Stimulated activated CD4-positive, alpha-beta T cell treated with anti-CD3 and anti-CD28 coated beads, Interleukin-4, amount 100 ng/mL, for 1 hour (primary cell): ENCODE measurements at places on chromosomes 13 and 19.

GRCh38 chr19:31068268-31068667 lies 281.0 kb downstream of the TSHZ3 start:
- DNase-seq, result no peak

- no peak for DNase-seq
Observed at GRCh38 chr13:60627071-60627686, 230.2 kb downstream of the TDRD3 start.

GRCh38 chr19:13255041-13255718 lies 105.0 kb downstream of the IER2 start:
- DNase-seq, result no peak

GRCh38 chr13:108769213-108770070 lies 140.0 kb downstream of the MYO16 start:
- no peak for DNase-seq

DNA sequence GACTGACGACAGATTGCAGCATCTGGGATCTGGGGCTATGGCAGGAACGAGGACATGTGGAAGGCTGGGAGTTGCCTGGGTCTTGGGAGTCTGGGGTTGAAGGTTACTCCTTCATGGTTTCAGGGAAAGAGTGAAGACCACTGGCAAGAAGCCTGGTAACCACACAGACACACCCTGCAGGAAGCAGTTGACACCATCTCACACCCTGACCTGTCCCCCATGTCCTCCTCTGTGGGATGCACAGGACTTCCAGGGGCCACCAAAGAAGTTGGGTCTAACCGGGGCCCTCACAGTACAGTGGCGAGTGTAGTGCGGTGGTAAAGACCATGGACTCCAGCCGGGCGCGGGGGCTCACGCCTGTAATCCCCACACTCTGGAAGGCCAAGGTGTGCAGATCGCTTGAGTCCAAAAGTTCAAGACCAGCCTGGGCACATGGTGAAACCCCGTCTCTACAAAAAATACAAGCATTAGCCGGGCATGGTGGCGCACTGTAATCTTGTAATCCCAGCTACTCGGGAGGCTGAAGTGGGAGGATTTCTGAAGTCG lies 10.6 kb upstream of the FFAR2 start:
- DNase-seq, result no peak

- DNase-seq, result no peak
Observed at GRCh38 chr19:4313847-4314490, 9.6 kb downstream of the FSD1 start.

- DNase-seq, result no peak
Observed at GRCh38 chr19:51830274-51830673, 35.3 kb downstream of the FPR3 start.
